Activated effector memory CD4-positive, alpha-beta T cell treated with Interleukin-2 at 50 U/mL for 16 hours (primary cell): ENCODE measurements at places on chromosomes 3 and 15.
A peak's percentile ranks its signal among the peaks of the same experiment; 100 is the strongest.

DNA sequence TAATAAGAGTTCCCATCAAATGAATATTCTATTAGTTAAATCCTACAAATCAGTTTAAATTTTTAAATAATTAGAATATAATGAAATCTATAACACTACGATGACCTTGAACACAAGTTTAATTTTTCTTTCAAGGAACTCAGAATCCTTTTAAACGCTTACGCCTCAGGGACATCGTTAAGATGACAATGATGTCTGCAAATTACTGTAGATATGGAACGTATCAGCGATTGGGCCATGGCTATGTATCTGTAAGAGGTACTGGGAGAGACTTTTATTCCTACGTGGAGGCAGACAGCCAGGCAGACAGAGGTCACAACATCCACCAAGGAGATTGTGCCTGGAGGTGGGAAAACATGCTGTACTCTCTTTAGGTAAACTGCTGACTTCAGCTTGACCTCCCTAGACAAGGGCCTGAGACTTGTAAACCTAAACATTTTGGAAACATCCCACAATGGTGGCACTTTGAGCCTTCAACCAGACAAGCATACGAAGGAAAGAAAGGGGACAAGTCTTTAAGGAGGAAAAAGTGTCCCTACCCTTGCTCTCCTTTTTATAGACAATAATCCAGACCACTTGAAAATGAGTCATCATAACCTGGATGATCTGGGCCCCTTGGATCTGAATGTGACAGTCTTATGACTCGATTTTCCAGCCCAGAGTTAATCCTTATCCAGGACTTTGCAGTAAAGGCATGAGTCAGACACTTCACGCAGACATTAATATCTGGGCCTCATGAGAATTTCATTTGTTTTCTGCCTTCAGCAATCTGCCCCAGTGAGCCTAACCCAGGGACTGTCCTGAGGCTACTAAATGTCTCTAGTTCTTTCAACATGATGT is 6.8 kb upstream of the LDHAL6B start:
- DNase-seq = no peak

- DNase-seq = no peak
Observed at GRCh38 chr15:69573815-69574475, 121.3 kb downstream of the RPLP1 start.

DNA sequence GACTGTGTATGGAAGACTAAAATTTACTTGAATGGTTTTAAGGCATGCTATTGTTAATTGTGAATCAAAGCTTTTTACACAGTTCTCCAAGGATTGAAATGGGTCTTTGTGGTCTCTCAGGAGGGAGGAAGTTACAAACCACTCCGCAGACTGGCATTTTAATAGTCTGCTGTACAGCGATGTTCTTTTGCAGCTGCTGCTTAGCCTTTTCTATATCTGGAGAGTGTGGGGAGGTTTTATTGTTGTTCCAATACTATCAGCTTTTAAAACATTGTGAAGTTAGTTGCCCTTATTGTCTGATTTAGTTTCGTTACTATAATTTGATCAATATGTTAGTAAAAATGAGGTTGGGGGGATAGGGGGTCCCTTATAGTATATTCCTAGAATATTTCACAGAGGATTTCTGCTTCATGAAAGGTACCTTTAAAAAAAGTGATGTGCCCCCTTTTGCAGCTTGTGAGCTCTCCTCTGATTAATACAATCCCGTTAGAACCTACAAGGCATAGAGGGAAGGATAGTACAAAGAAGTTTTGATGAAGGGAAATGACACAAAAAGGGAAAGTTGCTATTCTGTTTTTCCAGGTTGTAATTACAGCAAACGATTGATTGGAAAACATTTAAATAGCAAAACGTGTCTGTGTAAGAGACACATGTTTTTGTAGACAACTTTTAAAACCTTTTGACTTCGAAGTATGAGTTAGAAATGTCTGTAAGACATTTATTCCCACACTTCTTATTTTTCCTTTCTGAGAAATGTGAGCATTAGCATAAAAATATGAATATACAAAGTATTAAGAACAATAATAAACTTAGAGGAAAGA is 158.3 kb upstream of the CGNL1 start:
- no peak for DNase-seq

- DNase-seq = no peak
Observed at GRCh38 chr15:96264801-96265515, 65.5 kb upstream of the NR2F2 start.

DNA sequence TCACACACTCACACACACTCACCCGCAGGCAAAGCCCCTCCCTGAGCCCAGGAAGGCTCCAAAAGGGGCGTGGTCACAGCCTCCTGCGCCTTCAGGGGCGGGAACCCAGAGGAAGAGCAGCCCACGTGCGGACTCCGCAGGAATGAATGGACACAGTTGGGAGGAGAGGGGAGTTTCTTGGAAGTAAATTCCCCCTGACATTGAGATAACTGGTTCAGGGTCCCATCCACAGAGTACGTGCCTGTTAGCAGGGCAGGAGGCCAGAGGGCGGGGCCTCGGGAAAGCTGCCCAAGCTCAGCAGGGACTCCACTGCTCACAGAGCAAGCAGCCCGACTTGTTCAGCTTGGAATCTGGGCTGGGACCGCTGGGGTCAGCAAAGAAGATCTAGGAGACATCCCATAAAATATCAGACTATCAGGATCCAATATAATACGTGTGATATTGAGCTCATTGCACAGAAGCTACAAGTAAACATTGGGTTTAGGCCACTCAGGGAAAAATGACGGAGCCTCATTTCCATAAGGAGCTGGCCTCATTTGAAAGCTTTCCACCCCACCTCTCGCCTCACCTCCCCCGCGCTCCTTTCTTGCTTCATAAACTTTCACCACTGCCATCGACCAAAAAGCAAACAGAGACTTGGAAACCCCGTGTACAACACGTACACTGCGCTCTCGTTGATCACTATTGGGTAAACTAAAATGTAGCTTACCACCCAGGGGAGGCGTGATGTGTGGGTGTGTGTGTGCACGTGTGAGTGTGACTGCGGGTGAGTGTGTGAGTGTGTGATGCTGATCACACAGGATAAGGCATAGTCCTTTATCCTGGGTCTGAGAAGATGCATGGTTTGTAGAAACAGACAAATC is 36.0 kb downstream of the TM2D3 start:
- no peak for DNase-seq

- peak; percentile 51 for DNase-seq
Observed at GRCh38 chr3:33047842-33048834, 48.8 kb downstream of the GLB1 start.

DNA sequence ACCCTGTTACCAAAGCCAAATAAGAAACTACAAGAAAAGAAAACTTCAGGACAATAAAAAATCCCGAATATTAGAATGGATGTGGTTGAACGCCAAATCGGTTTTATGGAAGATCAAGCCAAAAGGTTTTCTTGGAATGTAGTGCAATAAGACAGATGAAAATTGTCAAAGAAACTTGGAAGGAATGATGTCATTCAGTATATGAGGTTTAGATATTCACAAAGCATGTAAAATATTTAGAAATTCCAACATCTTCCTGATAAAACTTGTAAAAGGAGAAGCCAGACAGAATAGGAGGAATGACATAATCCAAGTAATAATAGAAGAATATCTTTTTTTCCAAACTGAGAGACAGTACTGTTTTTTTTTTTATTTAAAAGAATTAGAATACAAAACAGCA is 130.3 kb upstream of the ZPLD1 start:
- DNase-seq = no peak

DNA sequence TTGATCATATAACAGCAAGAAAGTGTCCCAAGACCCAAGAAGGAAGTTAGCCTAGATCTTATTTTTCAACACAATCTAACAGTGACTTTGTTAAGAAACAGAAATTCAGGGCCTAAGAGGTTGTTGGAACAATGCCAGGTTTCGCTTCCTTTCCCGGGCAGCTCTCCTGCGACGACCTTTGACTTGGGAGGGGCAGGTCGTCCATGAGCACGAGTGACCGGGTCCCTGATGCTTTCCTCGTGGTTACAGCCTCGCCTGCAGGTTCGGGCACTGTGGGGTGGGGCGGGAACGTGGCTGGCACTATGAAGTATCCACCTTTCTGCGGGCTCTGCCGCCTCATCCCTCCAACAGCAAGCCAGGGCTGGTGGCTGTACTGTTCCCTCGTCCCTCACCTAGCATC is 90.1 kb upstream of the RGMA start:
- DNase-seq = no peak

DNA sequence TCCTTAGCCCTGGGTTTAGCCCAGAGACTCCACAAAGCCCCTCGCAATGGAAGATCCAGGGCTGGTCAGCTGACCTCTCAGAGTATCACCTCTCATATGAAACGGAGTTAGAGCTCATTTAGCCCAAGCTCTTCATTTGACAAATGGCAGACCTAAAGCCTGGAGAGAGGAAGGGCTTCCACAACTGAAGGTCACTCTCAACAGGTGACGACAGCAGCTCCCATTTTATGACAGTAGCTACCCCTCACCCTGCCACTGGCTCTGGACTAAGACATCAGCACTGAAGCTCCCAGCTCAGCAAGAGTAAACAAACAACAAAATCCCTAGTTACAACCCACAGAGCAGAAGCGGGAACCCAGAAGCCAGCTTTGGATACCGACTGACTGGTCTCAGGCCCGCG is 33.7 kb downstream of the TLE3 start:
- no peak for DNase-seq

DNA sequence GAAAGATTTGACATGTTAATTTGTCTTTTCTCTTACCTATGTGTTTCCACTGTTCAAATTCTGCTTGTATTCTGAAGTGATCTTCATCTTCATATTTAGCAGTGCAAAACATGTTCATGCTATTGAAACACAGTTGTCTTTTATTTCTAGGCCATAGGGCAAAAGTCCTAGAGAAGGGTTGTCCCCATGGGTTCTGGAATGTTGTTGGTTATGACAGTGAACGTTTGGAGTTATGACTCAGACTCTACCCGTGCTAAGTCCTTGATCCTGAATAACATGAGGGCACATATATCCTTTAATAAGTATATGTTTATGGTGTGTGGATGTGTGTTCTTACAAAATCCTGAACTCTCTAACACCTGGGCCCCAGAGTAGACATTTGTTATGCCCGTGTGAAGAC is 23.0 kb upstream of the ARPP21 start:
- DNase-seq = no peak

DNA sequence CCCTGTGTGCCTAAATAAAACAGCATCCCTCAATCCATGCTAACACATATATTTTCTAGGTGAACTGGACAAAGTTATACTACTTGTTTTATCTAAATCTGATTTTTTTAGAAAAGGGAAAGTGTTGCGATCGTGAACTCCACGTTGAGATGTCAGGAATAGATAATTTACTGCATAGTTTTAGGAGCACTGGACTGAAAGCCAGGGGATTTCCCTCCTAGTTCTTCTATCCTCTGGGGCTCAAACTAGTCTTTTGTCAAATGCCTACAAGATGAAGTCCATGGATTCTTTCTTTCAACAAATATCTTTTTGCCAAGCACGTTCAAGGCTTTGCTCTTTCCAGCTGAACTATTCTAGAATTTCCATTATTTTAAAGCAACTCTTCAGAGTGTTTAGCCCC is 617 bp upstream of the HPS3 start:
- no peak for DNase-seq

GRCh38 chr3:32366638-32367397 is 24.8 kb upstream of the CMTM7 start:
- no peak for DNase-seq

DNA sequence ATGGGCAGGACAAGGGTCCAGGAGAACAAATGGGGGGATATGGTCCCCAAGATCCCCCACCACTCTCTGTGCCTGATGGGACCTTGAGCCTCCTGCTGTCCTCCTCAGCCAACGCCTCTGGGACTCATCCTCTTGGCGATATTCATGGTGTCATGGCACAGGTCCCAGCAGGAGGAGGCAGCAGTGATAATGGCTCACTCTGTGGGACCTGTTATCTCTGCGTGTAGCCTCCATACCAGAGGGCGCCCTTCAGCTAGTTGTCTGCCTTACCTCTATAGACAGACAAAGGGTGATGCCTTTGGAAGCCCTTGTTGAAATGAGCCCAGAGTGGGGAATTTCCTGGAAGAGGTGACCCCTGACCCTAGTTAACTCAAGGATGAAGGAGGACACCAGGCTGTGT is 7.4 kb downstream of the ZBTB47 start:
- no peak for DNase-seq

GRCh38 chr15:23514484-23514883 is 51.0 kb upstream of the MKRN3 start:
- no peak for DNase-seq

DNA sequence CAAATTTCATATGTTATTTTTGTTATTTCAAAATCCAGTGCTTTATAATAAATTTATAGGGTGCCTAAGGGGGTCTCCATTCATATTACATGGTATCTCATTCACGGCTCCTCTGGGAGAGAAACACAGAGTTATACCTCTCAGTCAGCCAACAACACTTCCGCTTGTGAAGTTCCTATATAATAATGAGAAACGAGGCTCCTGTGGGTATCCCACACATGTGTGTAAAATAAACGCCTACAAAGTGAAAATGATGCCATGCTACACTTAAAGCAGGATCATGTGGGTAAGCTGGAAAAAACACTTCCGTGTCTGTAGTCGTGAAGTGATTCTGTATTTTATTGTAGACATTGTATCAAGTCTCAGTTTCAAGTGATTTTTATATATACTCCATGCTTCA is 218.8 kb upstream of the ICE2 start:
- no peak for DNase-seq

DNA sequence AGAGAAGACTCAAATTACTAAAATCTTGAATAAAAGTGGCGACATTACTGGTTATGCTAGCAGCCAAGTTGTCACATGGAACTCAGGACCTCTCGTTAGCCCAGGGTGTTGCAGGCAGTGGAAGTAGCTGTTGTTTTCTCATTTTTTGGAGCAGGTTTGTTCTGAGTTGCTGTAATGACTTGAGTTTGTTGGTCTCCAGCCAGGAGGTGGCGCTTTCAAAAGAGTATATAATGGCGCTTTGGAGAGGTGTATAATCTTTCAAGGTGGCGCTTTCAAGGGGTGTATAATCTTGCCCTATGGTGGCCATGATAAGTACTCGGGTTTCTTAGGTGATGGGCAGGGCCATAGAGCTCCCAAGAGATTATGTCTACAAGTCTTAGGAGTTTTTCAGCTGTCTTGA is 632.7 kb downstream of the NTRK3 start:
- DNase-seq = no peak

GRCh38 chr3:143363276-143363675 is 243.7 kb downstream of the CHST2 start:
- DNase-seq = no peak

GRCh38 chr3:170714562-170715535 is 129.0 kb upstream of the SLC7A14 start:
- no peak for DNase-seq

- DNase-seq = no peak
Observed at GRCh38 chr3:178182337-178182779, 353.9 kb upstream of the KCNMB2 start.
